ENCODE measurements at places on chromosomes 7 and 10. TPM values are rescaled to one million over a fixed set of nuclear protein-coding genes. Genes with fewer than 3 reads are reported as not detected.

Gene AQP1
- total RNA-seq, result 59.9 TPM

Gene CNNM2
- 18.1 TPM for total RNA-seq

Gene GCK
- not detected for total RNA-seq

Gene HTR5A
- not detected for total RNA-seq

Gene NPFFR1
- not detected for total RNA-seq

Gene CTAGE4
- 13.0 TPM for total RNA-seq

Gene LRRTM3
- not detected for total RNA-seq

Gene HYAL4
- total RNA-seq, result not detected

Gene DGKB
- total RNA-seq, result 0.27 TPM

Gene SLC16A9
- total RNA-seq, result 4.0 TPM

Gene CALML3
- total RNA-seq, result not detected

Gene MAT1A
- not detected for total RNA-seq

Gene AGMO
- total RNA-seq, result 25.7 TPM

Gene ZMIZ2
- 150 TPM for total RNA-seq
